ENCODE measurements at places on chromosomes 1 and 21.

DNA sequence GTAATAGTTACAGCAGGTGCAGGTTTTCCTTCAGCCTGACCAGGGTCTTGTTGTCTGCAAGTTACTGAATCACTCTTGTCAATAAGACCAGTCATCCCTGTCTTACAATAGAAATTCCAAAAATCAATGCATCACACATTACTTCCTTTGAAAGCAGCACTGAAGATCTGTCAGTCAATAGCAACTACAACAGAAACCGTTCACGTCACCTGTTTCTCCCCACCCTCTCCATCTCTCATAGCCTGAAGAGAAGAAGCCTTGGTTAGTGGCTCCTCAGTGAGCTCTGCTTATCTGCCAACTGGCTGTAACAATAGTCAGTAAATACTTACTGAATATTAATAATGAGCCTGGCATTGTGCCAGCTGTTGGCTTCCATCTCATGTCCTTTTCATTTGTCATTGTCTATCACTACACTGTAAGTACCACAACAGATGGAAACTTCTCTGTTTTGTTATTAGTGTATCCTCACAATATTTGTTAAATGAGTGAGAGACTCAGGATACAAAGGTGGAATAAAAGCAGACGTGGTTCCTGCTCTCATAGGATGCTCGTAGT is 195.2 kb downstream of the S1PR1 start:
- no peak for DNase-seq

DNA sequence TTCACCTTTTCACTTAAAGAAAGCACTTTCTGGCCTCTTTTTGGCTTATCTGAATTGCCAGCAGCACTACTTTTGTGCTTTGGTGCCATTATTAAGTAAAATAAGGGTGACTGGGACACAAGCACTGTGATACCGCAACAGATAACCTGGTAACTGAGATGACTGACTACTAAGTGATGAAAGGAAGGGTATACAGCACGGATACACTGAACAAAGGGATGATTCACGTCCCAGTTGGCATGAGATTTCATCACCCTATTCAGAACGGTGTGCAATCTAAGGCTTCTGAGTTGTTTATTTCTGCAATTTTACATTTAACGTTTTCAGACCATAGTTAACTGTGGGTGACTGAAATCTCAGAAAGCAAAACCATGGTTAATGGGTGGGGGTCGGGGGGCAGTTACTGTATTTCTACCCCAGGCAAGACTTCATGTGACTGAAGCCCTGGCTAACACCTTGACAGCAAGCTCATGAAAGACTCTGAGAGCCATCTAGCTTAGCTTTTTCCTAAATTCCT is 102.8 kb downstream of the CLIC6 start:
- DNase-seq = no peak

- no peak for DNase-seq
These were observed 385.8 kb downstream of the NTNG1 start for GRCh38 chr1:107526524-107527198.

GRCh38 chr1:62076286-62076685 is 118.4 kb upstream of the L1TD1 start:
- no peak for DNase-seq

- no peak for DNase-seq
These were observed 2.5 kb downstream of the KRTAP10-4 start for GRCh38 chr21:44576025-44576420.

- no peak for DNase-seq
These were observed 91.9 kb upstream of the CTTNBP2NL start for GRCh38 chr1:112304126-112304525.
